SK-N-DZ (cell line): ENCODE measurements at places on chromosomes 12 and 14.

- DNase-seq = peak; percentile 13
These were observed 29.5 kb upstream of the TMX1 start for GRCh38 chr14:51210594-51210993.

GRCh38 chr12:650983-651382 lies 12.3 kb downstream of the NINJ2 start:
- DNase-seq = no peak

- DNase-seq = no peak
These were observed 14.0 kb downstream of the KCTD10 start for GRCh38 chr12:109462868-109463692.

- no peak for DNase-seq
These were observed 140.3 kb downstream of the TMEM30B start for GRCh38 chr14:61140872-61141271.

DNA sequence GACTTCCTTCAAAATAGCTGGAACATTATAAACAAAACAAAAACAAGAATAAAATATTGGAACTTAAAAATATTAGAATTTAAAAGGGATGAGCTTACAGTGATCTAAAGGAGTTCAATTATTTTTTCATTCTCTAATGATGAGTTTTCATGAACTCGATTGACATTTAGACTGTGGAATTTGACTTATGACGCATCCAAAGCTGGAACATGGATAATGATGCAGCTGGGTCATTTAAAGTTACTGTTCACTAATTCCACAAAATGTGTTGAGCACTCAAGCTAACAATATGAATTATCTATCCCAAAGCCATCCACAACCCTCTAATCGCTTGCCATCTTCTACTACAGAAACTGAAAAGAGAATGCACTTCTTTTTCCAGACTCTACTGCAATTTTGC lies 42.5 kb downstream of the LIN7A start:
- no peak for DNase-seq

DNA sequence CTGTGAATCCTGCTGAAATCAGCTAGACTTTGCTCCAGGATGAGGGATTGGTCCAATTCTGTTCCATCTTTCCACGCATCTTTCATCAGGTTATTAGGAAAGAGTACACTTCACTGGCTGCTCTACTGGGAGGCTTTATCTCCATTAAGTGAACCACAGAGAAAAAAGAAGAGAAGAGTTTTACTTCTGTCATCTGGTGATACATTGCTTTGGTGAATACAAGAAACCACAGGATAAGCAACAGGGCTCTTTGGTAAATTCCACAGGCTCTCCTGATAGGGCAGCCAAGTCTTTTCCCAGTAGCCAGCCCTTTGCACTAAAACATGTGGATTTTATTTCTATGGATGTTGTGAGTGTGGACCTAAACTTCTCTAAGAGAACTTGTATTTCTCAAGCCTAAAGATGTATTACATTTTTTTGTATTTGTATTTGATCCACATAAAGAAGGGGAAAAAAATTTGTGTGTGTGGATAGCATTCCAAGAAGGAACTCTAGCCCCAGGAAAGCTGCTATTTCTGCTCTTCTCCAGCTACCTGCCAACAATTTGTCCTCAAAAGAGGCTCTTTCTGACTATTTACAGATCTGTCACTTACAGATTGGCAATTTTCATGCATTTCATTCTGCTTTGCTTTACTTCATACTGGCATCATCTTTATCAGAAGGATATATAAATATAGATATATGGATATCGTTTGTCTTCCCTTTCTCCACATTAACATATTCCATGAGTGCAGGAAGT lies 1117.6 kb upstream of the TMEM132C start:
- no peak for DNase-seq

GRCh38 chr12:95710386-95710785 lies 80.2 kb downstream of the NTN4 start:
- no peak for DNase-seq

- DNase-seq = no peak
These were observed 52.2 kb upstream of the ANP32D start for GRCh38 chr12:48420039-48420775.
